ENCODE measurements at places on chromosomes 4 and X. TPM values are rescaled to one million over a fixed set of nuclear protein-coding genes. Genes with fewer than 3 reads are reported as not detected.

Gene SNX12
- 29.6 TPM for total RNA-seq

Gene SORCS2
- under 0.01 TPM for total RNA-seq

DNA sequence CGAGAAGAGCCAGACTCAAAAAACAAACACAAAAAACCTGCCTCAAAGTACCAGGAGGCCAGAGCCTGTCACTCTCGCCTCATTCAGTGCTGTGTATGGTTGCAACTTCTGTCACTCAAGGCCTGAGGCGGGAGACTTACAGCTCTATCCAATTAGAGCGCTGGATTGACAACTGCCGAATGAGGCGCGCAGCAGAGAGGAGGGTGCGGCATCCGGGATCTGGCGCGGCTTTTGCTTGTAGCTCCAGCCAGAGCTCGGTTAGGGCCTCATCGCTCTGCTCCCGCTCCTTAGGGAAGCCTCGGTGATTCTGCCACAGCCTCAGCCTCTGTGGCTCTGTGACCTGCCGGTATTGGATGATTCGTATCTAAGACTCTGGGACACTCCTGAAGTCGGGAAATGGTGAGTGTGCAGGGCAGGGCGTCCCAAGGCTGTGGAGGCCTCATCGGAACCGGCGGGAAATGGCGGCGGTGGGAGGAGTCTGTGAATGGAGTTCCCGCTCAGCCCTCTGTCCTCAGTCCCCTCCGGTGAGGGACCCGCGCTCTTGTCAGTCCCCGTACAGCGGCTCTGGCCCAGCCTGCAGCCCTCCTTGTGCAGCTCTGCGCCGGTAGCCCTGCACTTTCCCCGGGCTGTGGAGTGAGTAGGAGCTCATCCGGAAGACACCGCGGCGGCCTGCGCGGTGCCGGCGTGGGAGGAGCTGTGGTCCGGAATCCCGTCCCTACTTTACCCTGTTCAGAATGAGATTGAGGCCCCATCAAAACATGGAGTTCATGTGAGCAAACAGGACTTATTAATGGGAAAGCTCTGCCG is at the start of gene ZNF718:
TSS of gene ZNF718 (plus strand) at position 227 of the 807 bp plus-strand sequence. CDS start at position 397, 170 bp downstream.
- peak; percentile 95 for DNase-seq

Gene BEX5
- total RNA-seq, result 1.3 TPM

- DNase-seq, result no peak
Measured at GRCh38 chr4:15665753-15666365, 10.7 kb upstream of the FBXL5 start.

Gene TRO
- total RNA-seq, result 38.8 TPM

Gene SMARCA1
- total RNA-seq, result 2.7 TPM
